AG09319 (cell line): ENCODE measurements at places on chromosomes 11 and 22.
A peak's percentile ranks its signal among the peaks of the same experiment; 100 is the strongest.

GRCh38 chr22:41699264-41700107 is at the start of gene MEI1:
MEI1 (plus strand) TSS chr22:41699503; CDS start chr22:41699539, 36 bp downstream.
- DNase-seq = peak; percentile 30

GRCh38 chr22:39466228-39467006 is 9.6 kb downstream of the MGAT3 start:
- DNase-seq = no peak

DNA sequence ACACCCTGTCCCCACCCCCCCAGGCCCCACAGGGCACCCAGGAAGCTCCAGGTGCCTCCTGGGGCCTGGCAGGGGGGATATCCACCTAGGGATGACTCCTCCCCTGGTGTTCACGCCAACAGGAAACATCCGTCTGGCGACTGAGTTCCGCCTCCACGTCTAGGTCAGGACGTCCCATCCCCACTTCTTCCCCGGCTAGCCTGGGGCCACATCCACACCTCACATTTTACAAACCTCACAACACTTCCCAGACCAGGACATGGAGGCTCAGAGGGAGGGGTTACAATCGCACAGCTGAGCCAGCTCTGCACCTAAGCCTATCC is 21.0 kb downstream of the MAFF start:
- DNase-seq = no peak

DNA sequence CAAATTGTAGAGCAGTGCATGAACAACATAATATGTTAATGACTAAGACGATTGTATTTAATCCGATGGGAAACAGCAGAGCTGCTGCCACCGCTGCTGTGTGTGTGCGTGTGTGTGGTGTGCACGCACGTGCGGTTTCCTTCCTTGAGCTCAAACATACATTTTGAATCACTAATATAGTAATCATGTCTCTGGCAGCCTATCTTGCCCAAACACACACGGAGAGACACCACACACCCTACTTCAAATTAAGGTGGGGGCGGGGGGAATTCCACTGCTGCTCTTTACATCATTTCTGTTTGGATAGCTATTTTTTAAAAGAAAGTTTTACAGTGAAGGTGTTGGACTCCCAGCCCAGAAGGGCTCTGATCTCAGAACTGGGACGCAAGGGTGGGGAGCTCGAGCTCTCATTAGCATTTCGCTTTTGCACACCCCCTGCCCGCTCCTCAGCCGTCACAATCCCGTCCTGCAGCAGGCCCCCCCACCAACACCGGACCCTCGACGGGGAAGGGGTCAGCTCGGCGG is 651 bp upstream of the FAM83F start:
- DNase-seq = no peak

- DNase-seq = no peak
Observed at GRCh38 chr22:45397806-45398205, 15.6 kb downstream of the SMC1B start.

GRCh38 chr11:12241971-12242672 is 131.7 kb downstream of the MICAL2 start:
- DNase-seq = no peak

DNA sequence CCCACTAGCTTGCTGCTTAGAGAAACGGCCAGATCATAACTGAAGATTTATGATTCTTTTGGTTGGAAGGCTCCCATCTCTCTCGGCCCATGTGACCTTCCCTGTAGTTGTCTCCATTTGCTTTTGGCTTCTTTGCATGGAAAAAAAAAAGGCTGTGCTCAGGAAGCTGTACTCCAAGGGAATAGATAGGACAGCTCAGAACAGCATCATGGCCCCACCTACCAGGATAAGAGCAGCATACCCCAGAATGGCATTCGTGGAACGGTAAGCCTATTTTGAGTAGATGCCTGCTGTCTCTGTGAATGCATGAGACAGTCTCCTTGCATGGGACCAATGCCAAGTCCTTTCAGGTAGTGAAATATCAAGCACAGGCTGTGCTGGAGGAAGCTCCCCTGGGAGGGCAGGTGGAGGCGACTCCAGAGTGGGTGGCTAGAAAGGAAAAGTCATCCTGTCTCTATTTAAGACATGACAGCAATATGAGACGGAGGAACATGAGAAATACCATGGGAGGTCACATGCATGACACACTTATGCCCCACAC is 94.1 kb upstream of the AMOTL1 start:
- DNase-seq = no peak

DNA sequence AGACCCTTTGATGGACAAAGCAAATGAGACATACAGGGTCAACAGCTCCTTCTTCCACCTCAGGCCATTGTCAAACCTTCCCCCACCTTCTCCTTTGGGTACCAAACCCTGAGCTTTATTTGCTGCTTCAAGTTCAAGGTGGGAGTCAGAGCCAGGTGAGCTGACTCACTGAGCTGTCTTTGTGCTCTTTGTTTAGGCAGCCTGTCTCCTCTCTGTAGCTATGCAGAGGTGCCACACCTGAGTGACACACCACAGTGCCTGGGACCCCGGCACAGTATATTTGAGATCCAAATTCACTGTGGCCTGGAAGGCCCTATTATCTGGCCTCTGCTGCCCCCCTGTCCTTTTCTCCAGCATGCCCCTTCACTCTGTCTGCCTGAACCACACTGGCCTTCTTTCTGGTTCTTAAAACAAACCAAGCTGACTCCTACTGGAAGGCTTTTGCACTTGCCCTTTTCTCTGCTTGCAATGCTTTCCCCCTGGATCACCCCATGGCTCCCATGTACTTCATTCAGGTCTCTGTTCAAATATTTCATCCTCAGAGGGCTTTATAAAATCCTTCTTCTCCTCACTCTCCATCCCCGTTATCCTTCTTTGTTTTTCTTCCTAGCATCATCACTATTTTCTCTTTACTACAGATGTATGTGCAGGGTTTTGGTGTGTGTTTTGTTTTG is 16.1 kb downstream of the LMO2 start:
- DNase-seq = no peak

DNA sequence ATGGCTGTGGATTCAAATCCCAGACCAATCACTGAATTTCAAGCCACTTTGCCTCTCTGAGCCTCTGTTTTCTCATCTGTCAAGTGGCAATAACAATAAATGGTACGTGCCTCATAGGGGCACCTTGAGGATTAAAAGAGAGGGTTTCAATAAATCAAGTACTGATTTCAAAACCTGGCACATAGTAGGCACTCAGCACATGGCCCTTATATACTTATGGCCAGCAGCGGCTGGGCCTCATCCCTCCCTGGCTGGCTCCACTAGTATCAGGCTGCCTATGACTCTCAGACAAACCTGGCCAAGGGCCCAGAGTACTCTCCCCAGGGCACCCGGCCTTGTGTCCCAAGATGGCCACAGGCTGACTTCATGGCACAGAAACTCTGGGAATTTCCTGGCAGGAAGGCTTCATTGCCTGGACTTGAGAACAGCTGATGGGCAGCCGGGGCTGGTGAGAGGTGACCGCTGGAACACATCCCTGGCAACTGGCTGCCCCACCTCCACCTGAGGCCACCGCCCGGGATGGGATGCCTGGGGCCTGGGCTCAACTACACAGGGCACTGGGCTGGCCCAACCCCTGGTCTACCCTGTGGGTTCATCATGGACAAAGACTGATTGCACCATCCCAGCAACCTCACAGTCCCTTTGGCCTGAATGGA is 3.4 kb downstream of the FADS3 start:
- DNase-seq = peak; percentile 65

- peak; percentile 57 for DNase-seq
Observed at GRCh38 chr11:106172386-106172991, 95.0 kb downstream of the AASDHPPT start.

DNA sequence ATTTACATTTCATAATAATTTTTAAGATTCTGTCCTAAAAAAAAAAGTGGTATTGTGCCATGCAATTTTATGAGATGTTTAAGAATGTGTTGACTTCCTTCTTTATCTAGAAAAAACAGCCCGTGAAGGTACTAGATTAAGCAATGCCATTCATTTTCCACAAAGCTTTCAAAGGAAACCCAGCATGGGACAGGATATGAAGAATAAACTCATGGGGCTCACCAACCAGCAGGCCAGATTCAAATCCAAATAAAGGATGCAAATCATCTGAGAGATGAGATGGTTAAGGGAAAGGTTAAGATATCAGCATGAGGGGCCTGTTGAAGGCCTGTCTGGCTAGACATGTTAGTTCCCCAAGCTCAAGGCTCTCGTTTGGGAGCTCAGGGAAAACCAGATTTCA is 199.1 kb downstream of the SWAP70 start:
- no peak for DNase-seq

DNA sequence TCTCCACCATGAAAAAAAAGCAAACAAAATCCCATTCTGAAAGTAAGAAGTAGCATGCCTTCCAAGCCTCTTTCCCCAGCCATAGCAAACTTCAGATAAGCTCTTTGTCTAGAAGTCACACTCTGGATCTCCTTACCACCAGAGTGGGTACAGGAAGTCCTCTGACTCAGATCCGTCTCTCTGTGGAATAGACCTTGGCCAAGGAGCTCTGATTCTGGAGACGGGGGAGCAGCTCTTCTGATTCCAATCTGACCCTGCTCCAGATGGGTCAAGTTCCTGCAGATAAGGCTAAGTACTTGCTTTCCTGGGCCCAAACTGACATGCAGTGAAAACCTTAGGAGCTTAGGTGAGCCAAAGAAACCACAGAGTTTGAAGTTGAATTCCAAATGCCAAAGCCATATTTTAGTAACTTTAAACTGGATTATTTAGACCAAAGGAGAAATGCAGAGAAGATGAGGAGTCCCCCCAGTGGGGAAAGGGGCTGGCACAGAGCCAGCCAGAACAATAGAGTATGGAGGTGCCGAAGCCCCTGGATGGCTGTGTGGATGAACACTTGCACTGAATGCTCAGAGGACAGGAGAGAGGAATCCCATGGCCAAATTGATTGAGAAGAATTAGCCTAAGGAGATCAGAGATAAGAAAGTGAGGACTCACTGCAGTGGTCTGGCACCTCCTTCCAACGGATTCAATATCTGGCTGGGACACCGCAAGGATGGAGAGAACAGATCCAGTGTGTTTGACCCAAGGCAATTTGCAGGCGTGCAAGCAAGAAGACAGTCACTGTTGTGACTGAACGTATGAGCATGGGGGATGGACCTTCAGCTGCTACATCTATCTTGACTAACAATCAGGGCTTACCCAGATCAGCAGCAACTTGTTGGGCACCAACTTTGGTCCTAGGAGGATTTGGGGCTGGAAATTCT is 54.9 kb downstream of the ENDOD1 start:
- DNase-seq = no peak

GRCh38 chr11:104609311-104610085 is 288.8 kb downstream of the CASP12 start:
- peak; percentile 25 for DNase-seq

GRCh38 chr11:14258221-14258935 is 100.6 kb downstream of the RRAS2 start:
- no peak for DNase-seq

DNA sequence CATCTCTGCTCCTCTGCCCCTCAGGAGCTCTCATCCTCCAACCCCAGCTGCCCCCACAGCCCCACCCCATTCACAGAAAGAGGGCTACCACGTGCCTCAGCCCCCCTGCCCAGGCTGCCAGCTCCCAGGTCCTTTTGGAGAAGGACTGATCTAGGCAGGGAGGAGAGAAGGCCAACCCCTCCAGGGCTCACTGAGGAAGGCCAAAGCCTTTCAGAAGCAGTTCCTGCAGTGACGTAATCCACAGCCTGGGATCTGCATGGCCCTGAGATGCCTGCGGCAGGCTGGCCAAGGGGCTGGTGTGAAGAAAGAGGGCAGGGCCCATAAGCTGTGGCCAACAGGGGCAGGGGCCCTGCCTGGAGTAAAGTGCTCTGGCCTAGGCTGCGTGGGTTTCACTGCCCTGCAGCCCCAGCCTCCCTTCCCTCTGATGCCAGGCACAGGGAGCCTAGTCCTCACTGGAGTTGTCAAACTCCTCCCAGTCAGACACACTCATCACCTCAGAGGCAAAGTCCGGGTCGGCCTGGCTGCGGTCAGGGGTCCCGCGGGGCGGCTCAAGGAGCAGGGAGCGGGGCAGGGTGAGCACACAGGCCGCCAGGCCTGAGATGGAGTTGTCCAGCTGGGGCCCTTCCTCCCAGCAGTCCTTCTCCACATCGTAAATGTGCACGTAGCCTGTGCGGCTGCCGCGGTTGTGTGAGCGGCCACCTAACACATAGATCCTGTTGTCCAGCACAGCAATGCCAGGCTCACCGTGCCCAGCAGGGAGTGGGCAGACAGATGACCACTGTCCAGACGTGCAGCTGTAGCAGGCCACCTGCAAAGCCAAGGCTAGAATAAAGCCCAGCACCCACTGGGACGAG is 4.2 kb upstream of the SCARF2 start:
- no peak for DNase-seq

DNA sequence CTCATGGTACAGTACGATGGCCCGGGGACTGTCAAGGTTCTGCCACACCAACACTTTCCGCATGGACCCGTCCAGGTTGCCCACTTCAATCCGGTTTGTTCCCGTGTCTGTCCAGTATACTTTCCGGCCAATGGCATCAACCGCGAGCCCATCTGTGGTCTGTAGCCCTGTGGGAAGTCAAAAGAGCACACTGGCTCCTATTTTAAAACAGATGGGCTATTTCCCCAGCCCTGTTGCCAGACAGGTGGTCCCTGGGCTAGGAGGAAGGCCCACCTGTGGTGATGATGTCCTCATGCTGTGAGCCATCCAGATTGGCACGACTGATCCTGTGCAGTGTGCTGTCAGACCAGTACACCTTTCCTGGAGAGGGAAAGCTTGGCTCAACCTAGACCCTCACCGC is 30.4 kb upstream of the CKAP5 start:
- DNase-seq = no peak

GRCh38 chr22:38437416-38437815 is 17.6 kb downstream of the KCNJ4 start:
- no peak for DNase-seq

- no peak for DNase-seq
Observed at GRCh38 chr11:13073119-13073981, 64.2 kb downstream of the RASSF10 start.

- DNase-seq = no peak
Observed at GRCh38 chr22:32218470-32218869, 13.6 kb upstream of the RFPL2 start.

DNA sequence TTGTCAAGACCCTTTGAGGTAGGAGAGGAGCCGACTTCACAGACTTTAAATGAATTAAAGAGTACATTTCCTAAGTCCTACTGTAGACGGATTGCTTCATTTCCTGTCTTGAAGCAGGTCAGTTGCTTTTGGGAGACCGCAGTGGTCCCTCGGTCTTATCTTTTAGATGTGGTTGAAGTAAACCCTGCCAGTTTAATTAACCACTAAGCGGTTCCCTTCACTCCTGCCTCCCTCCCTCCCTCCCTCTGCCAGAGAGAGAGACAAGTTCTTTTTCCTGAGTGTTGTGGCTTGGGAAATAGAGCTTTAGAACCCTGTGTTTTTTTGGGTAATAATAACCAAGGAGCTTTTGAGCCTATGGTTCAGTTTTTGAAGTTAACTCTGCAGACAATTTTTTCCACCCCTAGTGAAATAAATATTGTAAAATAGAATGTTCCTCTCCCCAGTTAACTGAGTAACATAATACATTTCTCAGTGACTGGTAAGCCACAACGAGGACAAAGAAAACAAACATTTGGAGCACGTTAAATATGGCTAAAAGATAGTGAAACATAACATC is 147.5 kb downstream of the LDLRAD3 start:
- no peak for DNase-seq

DNA sequence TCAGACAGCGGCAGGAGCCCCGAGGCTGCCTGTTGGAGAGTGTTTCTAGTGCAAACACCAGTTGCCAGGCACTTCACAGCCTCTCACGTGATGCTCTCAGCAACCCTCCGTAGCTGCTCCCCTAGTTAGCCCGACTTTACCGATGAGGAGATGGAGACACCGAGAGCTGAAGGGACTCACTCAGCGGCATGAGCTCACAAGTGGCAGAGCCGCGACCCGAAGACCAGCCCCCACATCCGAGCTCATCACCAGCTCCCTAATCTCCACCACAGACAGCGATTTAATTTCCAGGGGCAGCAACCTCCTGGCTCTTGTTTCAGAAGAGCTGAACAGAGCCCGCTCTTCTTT is 28.7 kb upstream of the RTL6 start:
- no peak for DNase-seq
